ENCODE measurements at places on chromosomes 7 and 10.

DNA sequence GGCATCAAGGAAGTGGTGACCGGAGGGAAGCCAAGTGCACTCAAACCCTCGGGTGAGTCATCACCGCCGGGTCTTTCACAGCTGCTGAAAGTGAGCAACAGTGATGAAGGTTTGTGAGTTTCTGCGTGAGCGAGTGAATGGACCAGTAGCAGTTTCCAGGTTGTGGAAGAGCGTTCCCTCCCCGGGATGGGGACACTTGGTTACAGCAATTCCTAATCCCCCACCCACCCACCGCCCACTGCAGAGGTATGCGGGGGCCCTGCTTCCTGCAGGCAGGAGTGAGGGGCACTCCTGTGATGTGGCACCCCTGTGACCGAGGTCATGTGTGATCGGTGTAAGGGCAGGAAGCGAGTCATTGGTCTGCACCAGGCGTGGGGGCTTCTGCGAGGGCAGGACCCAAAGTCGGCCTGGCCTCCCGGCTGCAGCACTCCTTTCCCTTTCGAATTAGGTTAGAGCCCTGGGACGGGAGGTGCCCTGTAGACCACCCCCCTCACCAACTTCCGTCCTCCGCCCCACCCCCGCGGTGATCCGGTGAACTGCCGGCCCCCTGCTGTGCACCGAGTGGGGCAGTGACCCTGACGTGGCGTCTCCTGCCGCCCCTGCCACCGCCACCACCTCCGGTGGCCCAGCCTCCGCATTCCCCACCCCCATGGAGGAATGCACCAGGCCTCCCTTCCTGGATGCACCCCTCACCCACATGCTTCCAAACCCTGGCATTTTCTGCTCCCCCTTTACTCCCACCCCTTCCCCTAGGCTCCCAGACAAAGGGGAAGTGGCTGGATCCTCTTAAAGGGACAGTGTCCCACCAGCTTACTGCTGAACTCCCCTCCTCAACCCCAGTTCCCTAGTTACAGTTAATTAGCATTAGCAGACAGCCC is 10.9 kb downstream of the LIMK1 start:
- DNase-seq: peak; percentile 78

DNA sequence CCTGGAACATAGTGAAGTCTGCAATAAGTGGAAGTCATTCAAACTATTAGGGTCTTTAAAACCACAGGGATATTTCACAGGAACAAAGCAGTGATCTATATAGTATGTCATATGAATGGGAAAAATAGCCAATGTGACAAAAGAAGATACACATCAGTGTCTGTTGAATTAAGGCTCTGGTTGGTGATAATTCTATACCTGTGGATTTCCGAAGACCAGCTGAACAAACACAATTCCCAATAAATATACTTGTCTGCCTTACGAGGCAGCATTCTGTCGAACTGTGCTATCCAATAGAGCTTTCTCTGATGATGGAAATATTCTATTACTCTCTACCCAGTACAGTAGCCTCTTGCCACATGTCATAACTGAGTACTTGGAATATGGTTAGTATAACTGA is 55.9 kb upstream of the CAV2 start:
- no peak for DNase-seq

DNA sequence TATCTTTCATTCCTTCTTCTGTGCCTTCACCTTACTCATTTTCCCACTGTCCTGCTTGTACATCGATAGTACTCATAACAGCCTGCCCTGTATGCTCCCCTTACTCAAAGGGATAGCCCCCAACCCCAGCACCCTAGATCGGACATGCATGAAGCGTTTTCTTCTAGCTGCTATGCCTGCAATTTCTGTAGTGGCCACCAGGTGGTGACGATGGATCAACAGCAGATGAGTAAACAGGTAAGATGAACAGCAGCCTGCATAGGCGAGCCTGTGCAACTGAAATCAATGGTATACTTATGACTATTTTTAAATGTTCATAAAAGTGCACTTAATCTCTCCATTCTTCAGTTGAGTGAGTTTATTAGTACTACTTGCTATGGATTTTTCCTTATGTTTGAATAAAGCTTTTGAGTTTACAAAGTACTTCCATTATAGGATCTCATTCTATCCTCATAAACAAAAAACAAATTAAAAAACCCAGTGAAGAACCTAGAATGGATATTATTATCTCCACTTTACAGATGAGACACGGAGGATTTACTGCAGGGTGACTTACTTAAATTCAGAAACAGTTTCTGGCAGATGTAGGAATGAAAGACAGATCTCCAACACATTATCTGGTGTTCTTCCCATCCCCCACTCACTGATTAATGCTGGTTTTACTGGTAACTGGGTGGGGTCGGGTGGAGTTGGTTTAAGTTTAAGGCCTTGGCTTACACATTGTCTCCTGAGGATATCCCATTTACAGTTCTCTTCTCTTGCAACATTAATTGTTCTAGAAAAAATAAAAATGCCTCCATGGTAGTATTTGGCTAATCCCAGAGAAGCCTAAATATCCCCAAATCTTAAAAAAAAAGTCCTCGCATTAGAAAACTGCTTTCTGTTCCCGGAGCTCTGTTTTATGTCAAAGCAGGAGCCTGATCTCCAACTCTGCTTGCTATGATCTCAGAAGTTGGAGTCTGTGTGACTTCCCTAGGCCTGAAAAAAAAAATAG is 222.1 kb downstream of the GLI3 start:
- DNase-seq: peak; percentile 14

DNA sequence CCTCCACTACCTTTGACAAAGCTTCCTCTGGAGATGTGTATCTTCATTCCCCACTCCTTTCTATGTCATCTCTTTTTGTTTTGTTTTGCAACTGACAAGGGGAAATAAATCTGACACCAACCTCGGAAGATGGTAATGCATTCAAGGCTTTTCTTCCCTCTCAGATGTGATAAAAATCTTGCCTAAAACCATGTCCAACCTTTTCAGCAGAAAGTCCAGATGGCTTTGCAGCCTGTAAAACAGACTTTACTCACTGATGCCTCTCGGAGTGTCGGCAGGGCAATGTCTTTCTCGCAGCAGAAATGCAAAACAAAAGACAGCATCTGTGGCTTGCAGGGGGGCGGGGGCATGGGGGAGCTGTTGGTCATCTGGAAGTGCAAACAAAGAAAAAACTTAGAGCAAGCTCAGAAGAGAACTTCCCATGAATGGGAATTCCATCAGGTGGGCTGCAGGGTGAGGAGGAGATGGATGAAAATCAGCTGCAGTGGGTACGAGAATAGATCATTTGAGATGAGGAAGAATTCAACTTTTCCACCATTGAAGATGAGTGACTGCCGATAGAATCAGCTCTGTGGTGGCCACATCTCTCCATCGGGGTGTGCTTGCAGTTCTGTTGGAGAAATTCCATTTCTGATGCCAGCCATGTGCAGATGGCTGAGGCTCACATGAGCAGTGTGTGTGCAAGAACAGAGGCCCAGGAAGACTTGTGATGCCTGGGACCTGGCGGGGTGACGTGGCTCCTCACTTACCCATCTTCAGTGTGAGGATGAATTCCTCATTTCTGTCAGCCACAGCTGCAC is 237.7 kb downstream of the WDR37 start:
- no peak for DNase-seq

DNA sequence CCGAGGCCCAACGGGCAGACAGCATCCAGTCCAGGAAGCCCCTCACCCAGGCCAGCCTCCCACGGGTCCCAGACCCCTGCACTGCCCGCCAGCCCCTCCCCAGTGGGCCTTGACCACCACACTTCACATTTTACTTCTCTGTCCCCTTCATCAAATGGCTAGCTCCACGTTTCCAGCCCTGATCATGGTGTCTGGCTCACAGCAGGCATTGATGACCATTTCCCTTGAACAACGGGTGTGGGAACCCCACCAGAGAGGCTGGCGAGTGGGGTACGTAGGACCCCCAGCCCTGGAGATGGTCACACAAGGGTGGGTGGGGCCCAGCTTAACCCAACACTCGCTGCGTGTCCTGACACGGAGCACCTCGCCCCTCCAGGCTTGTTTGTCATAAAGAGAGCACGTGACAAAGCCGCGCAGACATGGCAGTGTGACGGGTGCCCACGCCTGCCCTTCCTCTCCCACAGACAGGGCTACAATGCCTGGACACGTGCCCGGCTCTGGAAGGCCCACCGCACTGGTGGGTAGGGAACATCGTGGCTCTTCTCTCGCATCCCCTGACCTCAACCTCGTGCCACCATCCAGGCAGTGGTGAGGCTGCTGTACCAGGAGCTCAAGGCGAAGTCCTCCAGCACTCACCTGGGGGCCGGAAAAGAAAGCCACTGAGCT is 267.7 kb downstream of the MAD1L1 start:
- no peak for DNase-seq

DNA sequence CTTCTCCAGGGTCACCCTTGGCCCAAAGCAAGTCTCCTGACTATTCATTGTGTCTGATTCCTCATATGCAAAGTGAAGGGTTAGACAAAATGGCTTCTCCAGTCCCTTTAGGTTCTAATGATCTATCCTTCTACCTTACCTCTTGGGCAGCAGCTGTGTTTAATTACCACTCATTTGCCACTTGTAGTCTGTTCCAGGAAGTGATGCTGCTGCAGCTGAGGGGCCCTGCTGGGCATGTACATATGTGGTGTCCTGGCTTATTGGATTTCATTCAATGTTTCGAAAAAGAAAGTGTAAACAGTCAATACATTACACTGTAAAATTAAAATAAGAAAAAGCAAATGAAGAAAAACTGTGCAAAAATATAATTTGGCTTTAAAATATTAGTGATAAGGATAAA is 36.6 kb downstream of the SCIN start:
- no peak for DNase-seq

DNA sequence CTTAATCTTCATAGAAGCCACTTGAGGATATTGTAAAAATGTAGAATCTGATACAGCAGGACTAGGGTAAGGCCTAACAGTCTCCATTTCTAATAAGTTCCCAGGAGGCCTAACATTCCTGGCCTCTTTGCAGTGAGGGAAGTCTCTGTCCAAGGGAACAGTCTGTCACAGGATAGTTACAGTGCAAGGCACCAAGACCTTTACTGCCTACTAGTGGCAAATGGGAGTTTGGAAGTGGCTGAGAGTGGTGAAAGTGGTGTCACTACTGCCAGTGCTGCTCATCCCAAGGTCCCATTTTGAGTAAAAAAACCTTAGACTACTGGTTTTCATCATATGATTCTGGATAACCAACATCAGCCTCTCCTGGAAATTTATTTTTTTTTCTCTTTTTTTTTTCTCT is 619.5 kb upstream of the SEMA3D start:
- no peak for DNase-seq

DNA sequence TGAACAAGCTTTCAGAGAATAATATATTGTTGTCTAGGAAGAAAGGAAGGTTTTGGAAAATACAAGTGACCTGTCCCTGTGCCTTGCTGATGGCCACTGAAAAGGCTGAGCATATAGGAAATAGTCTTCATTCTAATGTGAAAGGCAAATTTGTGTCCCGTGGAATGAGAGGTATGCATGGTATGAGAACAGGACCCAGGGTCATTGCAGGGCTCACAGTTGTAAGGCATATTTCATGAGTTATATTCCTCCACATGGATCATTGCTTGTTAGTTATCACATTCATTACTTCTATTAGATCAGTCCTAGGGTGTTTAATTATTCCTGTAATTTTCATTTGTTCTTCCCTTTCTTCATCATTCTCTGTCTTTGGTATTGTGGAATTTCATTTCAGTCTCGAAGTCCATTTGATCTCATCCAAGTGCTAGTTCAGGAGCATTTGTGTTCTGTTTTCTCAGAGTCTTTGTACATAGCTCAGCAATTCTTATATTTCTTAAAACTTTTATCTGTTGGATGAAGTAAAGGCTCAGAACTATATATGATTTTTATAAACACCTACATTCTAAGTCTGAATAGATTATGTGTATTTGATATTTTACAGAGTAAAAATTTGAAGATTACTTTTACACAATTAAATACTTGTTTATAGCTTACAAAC is 39.4 kb upstream of the ARHGAP21 start:
- DNase-seq: peak; percentile 11

DNA sequence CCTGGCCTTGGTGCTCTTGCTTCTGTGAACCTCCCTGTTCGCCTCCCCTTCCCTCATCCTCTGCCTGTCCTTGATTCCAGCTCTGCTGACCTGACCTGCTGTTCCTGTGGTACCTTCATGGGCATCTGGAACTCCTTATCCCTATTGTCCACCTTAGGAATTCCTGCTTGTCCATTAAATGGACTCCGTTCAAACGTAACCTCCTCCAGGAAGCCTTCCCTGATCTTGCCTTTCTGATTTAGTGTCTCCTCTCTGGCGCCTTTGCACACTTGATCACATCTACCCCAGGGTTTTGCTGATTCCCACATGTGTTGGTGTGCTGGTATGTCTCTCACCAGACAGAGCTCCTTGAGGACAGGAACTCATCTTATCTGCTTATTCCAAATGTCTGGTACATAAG is 20.9 kb downstream of the TSPAN15 start:
- DNase-seq: no peak

DNA sequence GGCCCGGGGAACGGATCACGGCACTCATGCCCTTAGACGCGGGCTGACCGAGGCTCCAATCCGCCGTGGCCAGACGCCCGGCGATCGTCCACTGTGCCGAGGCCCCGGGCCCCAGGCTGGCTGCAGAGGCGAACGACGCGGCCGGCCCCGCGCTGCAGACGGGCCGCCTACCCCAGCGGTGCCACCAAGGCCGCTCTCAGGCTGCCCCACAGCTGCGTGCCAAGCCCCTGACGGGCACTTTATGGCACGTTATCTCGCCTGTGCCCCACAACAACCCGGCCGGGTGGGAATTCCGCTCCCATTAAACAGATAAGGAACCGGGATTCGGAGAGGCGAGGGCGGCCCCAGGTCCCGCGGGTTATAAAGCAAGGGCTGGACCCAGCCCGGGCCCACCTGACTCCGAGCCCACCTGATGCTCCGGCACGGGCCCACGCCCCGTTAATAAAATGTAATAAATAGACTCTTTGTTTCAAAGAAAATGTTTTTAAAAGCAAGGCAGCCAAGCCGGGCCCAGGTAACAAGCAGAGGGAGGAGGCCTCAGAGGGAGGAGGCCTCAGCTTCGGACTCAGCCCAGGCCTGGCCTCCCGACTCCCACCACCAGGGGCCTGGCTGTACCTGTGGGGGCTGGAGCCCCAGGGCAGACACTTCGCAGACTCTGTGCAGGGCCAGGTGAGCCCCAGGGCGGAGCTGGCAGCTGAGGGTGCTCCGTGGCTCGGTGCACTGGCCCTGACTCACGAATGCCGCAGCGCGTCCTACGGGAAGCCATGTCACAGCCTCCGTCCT is 79.7 kb downstream of the FOXL3 start:
- DNase-seq: no peak

- DNase-seq: no peak
Observed at GRCh38 chr7:140035400-140036223, 27.1 kb downstream of the PARP12 start.

DNA sequence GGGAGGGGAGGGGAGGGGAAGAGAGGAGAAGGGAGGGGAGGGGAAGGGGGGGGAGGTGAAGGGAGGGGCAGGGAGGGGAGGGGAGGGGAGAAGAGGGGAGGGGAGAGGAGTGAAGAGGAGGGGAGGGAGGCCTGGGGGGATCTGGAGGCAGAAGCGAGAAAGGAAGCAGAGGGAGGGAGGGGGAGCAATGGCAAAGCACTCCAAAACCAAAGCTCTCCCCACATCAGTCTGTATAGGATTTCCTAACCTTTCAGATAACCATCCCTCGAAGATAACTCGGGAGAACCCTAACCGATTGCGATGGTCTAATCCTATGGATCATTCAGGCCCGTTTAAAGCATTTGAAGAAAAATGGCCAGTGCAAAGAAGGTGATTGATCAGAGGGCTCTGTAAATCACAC is 19.0 kb downstream of the EBF3 start:
- DNase-seq: no peak

- DNase-seq: no peak
Observed at GRCh38 chr7:90621125-90621746, 25.1 kb downstream of the CDK14 start.

Data from Caki2 (cell line).